ENCODE measurements at places on chromosomes 2 and 18.

DNA sequence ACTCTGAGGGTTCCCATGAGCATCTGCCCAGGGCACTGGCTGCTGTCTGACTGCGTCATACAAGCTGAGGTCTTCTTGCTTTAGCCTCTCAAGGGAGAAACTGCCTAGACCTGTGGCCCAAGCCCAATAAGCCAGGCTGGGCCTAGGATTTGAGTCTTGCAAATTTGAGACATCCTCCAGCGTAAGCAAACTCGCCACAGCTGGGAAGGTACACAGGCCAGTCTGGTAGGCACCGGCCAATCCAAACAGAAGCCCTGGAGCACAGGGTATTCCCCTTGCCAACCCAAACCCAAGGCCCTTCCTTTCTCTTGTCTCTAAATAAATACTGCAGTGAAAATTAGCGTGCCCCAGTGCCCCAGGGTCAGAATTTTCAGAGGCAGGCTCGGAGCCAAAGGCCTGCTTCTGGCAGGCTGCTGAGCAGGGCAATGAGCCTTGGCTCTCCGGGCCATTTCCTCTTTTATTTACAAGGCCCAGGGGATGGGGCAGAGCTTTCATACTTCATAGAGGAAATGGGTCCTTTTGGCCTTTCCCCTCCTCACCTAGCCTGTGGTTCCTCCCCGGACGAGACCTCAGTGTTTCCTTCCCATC is 33.3 kb downstream of the POLR1A start:
- peak; percentile 23 for DNase-seq

DNA sequence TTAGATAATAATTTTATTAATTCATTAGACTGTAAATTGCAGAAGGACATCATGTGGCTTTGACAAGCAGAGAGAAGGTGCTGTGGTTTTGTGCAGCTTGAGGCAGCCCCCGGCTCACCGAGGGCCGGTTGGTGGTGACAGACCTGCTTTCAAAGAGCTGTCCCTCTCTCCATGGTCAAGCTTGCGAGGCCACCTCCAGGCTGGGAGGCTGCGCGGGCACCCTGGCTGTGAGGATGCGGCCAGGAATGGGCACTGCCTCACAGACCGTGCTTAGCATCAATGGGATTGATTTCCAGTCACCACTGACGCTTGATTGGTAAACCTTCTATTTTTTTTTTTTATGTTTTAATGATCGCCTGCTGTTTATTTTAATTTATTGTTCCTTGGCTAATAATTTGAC is 690.9 kb downstream of the GALR1 start:
- DNase-seq = no peak

DNA sequence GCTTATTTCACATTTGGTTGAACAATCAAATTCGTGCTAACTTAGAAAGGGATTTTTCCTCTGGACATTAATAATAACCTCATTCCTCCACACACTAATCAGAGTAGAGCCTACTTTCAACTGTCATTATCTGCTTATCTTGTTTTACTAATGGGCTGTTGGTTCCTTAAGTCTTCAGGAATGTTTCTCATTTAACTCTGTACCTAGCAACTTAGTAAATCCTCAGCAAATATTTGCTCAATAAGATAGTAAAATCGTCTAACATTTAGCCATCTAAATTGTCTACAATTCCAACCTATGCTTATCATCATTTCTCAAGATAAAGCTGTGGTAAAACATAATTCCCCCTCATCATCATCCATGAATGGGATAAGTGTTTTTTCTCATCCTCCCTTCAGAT is 98.1 kb downstream of the CDH2 start:
- no peak for DNase-seq

DNA sequence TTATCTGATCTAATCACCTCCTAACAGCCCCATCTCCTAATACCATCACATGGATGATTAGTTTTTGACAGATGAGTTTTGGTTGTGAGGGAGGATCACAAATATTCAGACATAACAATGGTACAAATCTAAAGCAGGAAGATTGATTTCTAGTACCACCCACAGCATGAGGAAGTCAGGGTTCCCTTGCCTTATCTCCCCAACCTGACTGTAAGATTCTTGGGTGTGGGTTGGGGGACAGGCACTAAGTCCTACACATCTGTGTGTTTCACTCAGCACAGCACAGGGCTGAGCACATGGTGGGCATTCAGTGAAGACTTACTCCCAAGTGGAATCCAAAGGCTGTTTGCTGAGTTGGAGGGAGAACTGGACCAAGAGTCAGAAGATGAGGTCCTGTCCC is 93.8 kb upstream of the CXCR4 start:
- DNase-seq = no peak

GRCh38 chr18:31486165-31486564 is 11.8 kb upstream of the DSG2 start:
- no peak for DNase-seq

DNA sequence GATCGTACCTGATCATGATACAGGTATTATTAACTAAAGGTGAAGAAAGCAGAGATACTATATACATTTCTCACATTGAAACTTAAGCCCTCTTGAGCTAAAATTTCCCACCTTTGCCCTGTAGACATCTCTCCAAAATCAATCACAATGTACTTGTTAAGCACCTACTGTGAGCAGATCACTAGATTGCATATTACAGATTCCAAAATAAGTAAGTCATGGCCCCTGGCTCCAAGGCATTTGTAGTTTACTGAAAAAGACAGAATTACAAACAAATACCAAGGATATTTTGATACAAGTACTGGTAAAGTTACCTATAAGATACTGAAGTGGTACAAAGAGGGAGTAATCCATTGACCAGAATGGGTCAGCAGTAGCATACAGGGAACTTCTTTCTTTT is 455.3 kb downstream of the STK39 start:
- no peak for DNase-seq
